Muscle of arm (tissue), 14 donors: ENCODE measurements at places on chromosomes 7 and 10. TPM values are rescaled to one million over a fixed set of nuclear protein-coding genes. Genes with fewer than 3 reads are reported as not detected.

DNA sequence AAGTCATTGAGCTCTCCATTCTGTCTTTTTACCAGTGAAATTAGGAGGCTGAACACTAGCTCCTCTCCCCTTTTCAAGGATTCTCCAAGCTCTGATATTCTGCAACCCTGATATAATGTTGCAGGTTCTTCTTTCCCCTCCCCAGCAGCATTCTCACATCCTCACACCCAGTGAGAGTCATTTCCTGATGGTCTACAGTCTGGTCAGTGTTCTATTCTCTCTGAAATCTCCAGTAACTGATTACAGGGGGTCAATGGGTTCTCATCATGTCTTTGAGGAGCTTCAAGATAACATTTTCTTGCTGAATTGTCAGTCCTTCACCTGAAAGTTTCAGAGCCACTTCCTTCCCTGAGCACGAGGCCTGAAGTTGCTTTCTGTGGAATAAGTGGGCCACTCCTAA lies 299.4 kb downstream of the PTEN start:
- no peak for DNase-seq

The LRRD1 gene
- polyA plus RNA-seq = not detected

DNA sequence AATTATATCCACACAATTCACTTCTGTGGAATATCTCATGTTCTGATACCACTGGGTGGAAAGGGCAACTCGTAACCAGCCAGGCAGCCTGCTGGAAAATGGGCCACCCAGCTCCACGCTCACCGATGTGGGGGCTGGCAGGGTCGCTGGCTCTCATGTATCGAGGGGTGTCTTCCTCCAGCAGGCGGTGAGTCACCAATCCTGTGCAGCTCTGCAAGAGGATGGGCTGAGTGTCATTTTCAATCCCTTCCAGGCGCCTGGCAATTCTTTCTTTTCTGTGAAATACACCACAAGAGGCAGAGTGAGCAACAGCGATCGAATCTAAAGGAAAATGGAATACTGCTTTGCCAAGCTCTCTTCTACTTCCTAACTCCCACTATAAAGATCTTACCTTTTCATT lies 80.1 kb downstream of the SVIL start:
- no peak for DNase-seq

GRCh38 chr10:62422068-62422590 lies 48.0 kb downstream of the ZNF365 start:
- no peak for DNase-seq

DNA sequence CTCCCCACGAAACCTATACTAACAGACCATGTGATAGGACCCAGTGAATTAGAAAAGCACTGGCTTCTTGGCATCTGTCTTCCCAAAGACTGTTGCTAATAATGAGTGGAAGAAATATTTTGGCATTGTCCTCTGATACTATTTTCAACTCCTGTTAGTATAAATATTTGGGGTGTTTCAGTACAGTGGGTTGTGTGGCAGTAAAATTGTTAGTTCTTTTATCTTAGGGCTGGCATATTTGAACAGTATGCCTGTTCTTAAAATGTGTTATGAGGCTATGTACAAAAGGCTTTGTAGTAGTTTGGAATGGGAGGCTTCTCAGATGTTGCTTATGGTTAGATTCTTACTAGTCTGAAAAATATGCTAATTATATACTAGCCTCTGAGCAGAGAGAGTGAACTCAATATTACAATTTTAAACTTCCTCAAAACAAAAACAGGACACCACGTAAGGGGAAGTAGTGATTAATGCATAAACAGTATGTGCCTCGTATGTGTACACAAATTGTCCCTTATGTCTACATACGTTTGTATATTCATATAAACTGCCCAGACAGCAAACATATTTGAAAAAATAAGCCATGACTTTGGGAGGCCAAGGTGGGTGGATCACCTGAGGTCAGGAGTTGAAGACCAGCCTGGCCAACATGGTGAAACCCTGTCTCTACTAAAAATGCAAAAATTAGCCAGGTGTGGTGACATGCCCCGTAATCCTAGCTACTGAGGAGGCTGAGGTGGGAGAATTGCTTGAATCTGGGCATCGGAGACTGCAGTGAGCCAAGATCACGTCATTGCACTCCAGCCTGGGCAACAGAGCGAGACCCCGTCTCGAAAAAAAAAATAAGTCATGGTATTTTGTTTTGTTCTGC lies 115.4 kb downstream of the ARID5B start:
- no peak for DNase-seq

The CLDN3 gene
- not detected for polyA plus RNA-seq

DNA sequence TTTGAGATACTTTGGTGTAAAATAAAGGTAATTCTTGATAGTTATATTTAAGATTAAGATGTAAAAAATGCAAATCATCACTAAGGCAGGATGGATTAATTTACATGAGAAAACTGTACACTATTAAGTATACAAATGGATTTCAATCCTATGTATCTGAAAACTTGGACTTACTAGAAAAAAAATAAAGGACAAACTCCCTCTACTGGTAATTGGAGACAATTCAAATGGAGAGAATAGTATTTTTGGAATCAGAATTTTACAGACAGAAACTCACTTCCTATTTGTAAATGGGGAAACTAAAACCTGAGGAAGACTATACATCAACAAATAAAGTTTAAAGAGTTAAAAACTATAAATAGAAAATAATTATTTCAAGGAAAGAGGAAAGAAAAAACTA lies 62.6 kb downstream of the CUL2 start:
- peak; percentile 24 for DNase-seq

The FANK1 gene
- polyA plus RNA-seq = not detected

The NXPH1 gene
- polyA plus RNA-seq = not detected

The NKX2-3 gene
- 1.2 TPM for polyA plus RNA-seq

- DNase-seq = no peak
Observed at GRCh38 chr7:32516551-32517100, 21.3 kb downstream of the AVL9 start.

DNA sequence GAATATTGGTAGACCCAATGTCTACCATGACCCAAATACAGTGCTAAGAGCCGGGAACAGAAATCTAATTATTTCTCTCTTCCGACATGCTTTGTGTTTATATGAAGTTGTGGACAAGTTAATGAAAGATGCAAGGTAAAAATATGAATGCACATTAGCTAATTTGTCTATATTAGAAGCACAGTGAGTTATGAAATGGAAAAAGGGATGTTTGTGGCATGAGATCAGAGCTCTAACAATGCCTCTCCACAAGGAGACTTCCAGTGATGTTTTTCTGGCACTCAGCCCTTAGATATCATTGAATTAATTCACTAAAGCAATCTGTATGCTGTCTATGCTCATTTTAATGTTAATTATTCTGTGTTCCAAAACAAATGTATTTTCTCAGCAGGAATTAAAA lies 897.2 kb downstream of the CNTNAP2 start:
- DNase-seq = peak; percentile 27

- DNase-seq = no peak
Observed at GRCh38 chr10:97515271-97515978, 16.7 kb downstream of the UBTD1 start.

- no peak for DNase-seq
Observed at GRCh38 chr10:83346266-83346910, 792.9 kb upstream of the GHITM start.

- DNase-seq = no peak
Observed at GRCh38 chr7:40147371-40148246, 12.8 kb downstream of the SUGCT start.

DNA sequence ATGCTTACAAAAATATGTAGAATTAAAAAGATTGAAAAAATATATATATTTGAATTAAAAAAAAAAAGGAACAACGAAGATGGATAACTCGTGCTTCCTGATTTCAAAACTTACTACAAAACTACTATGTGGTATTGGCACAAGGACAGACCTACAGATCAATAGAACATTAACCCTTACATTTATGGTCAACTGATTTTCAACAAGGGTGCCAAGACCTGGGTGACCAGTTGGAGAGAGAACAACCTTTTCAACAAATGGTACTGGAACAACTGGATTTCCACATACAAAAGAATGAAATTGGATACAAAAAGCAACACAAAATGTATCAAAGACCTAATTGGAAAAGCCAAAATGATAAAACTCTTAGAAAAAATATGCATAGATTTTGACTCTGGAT lies 10.1 kb downstream of the AP3M1 start:
- DNase-seq = no peak
